ENCODE measurements at places on chromosomes 7 and 10.

- no peak for DNase-seq
Observed at GRCh38 chr10:8242295-8242872, 187.9 kb downstream of the GATA3 start.

- no peak for DNase-seq
Observed at GRCh38 chr7:121832347-121832746, 40.6 kb upstream of the PTPRZ1 start.

DNA sequence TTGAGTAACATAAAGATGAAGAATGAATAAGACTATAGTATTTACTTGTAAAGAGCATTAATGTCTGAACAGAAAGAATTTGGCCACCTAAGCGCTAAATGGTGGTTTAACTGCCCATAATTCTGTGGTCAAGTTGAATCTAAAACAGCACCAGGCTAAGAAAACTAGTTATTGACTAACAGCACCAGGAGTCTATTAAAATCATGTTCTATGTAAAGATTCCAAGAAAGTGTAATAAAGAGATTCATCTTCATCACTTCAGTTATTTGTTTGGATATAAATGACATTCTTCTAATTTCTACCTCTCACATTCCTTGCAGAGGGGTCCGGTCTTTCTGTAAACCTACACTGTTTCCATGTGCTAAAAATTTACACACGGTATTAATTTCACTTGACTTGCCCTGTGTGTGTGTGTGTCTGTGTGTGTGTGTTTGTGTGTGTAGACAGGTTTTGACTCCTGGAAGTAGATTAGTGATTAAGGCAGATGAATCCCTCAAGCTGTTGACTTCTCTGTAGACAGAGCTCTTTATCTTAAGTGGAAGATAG lies 84.4 kb downstream of the KLF6 start:
- no peak for DNase-seq

- DNase-seq = no peak
Observed at GRCh38 chr10:71678057-71678805, 41.3 kb downstream of the C10orf105 start.

GRCh38 chr7:33706771-33707200 lies 198.6 kb upstream of the BMPER start:
- DNase-seq = no peak

DNA sequence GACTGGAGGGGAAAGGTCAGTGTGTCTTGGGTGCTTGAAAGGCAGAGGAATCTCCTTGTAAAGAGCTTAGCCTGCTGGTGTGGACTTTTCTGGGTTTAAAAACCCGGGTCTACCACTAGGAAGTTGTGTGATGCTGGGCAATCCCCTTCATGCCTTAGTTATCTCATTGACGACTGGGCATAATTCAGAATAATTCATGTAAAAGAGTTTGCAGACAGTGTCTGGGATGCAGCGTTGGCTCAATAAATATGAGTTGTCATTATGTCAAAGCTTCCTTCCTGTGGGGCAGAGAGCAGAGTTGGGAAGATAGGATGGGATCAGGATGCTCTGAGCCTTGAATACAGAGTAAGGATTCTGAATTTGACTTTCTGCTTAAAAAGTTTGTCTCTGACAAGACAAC lies 196.4 kb downstream of the ADRA2A start:
- no peak for DNase-seq

DNA sequence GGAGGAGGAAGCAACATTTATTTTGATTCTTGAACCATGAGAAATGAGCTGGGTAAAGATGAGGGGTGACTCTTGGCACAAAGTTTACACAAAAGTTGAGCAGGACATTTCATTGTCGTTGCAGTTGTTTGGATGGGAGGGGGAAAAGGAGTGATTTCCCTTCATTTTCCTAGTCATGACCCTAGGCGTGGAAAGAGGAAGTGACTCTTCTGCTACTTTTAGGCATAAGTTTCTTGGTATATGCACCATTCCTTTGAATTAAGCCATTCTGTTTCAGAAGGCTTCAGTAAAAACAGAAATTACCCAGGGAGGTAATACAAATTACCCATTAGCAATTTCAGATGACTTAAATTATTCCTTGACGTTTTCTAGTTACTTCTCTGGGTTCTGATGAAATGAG lies 113.9 kb upstream of the FAM171A1 start:
- DNase-seq = no peak

- no peak for DNase-seq
Observed at GRCh38 chr7:16754856-16755317, 1.3 kb downstream of the TSPAN13 start.

- DNase-seq = no peak
Observed at GRCh38 chr10:77529050-77529576, 108.5 kb downstream of the KCNMA1 start.

DNA sequence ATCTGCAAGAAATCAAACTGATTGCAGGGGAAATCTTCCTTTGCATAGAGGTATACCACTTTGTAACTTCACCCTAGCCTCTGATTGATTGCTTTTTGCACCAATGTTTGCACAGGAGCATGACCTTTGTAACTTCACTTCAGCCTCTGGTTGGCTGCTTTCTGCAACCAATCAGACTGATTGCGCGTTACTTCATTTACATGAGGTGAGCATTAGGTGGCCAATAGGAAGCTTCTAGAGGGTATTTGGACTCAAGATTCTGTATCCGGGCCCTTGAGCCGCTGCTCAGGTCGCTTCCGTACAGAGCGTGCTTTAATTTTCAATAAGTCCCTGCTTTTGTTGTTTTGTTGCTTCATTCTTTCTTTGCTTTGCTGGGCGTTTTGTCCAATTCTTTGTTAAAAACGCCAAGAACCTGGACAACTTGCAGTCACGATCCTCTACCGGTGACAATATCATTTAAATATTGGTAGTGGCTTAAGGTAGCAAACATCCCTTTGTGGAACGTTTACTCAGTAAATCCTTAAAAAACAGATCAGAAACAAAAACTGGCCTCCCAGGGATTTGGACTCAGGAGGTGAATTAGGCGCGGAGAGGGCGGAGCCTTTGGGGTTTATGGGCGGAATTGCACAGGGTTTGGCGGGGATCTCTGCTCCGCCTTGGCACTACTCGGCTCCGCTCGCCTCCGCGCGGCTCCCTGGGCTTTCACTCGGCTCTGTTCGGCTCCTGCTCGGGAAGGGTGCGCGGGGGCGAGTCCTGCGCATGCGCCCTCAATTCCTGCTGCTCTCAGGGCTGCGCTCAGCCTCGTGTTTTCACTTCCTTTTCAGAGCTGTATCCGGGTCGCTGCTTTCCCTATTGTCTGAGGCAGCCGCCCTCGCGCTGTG lies at the start of gene PHF14:
TSS of gene PHF14 (plus strand) at position 812 of the 881 bp plus-strand sequence. CDS start 452 bp downstream, outside the sequence.
- DNase-seq = peak; percentile 90

DNA sequence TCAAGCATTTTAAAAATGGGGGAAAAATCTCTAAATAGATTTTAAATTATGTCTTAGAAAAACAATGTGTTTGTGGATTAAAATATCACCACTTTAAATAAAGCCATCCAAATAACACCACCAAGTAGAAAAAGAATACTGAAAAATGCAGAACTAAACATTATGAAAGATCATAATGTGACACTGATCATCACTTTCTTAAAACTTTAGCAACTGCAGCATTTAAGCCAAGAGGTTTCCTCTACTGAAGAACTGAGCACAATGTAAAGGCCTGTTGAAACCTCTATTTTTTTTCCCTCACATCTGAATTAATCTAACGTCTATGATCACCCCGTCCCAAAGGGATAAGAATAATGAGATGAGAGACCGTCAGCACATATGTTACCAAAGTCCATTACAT lies 18.6 kb downstream of the MINDY3 start:
- no peak for DNase-seq

DNA sequence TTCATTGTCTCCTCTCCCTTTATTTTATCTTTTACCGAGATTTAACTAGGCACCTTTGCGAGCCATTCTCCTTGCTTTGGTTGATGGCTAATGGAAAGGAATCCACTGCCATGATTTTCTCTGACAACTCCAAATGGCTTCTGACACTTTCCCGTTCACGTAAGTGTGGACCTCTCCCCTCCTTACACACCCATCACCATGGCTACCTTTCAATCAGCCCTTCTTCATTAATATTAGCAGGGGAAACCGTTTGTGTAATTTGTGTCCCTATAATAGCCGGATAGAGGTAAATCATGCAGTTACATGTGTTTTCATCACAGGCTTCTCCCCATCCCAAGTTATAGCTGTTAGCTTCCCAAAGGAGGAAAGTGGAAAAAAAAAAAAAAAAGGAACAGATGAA lies 767.3 kb downstream of the MAGI2 start:
- DNase-seq = no peak

GRCh38 chr10:28891058-28891713 lies 213.9 kb downstream of the BAMBI start:
- DNase-seq = no peak

- no peak for DNase-seq
Observed at GRCh38 chr10:4144817-4145216, 359.8 kb upstream of the KLF6 start.

GRCh38 chr10:86829472-86829871 lies 73.1 kb downstream of the BMPR1A start:
- DNase-seq = no peak

DNA sequence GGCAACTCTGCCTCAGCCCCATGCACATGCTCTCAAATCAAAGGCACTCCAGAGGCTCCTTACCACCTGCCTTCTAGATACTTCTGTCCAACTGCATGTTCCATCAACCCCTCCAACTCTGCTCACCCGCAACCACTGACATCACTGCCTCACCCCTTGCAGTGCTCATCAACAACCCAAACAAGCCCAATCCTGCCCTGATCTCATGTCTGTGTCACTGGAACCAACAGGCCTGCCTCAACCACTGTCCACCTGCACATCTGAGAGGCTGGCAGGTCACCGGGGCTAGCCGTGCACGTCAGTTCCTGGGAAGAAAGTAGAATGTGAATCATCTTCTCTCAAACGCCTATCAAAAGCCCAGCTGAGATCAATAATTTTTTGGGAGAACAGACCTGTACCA lies 33.3 kb downstream of the CTBP2 start:
- DNase-seq = no peak

GRCh38 chr7:16875861-16876260 lies 5.9 kb downstream of the AGR3 start:
- no peak for DNase-seq

GRCh38 chr7:55254596-55255495 lies 110.3 kb upstream of the LANCL2 start:
- peak; percentile 95 for DNase-seq

GRCh38 chr7:98282703-98283102 lies 1.2 kb downstream of the BRI3 start:
- DNase-seq = no peak

All from right kidney (tissue), 9 donors.